ENCODE measurements at places on chromosomes 7 and 10. TPM values are rescaled to one million over a fixed set of nuclear protein-coding genes. Genes with fewer than 3 reads are reported as not detected.

Gene FBXO24
- total RNA-seq, result 0.66 TPM

Gene HOXA1
- total RNA-seq, result 0.14 TPM

Gene MASTL
- total RNA-seq, result 25.1 TPM

Gene ASB10
- total RNA-seq, result not detected

Gene ADAM22
- 0.60 TPM for total RNA-seq

Gene SCART1
- 5.0 TPM for total RNA-seq
